CD4-positive, alpha-beta T cell (primary cell): ENCODE measurements at places on chromosomes 5 and 9. TPM values are rescaled to one million over a fixed set of nuclear protein-coding genes. Genes with fewer than 3 reads are reported as not detected.

DNA sequence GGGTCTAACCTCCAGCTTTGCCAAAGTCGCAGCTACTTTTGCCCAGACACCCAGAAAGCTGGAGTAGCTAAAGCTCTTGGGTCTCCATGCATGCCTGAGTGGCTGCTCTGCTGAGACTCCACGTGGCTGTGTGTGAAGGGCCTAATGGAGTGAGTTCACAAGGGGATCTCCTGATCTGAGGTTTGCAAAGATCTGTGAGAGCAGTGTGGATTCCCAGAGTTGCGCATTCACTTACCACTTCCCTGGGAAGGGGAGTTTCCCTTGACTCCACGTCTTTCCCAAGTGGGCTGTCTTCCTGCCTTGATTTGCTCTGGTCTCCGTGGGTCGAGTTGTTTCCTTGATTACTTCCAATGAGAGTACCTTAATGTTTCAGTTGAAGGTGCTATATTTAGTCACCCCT, 17.6 kb upstream of the CDKN2B start:
- H3K27me3 ChIP-seq, result no peaks in the 10 kb centered on the region
- no peaks in the 10 kb centered on the region for H3K4me1 ChIP-seq
- H3K36me3 ChIP-seq, result no peaks in the 10 kb centered on the region
- no peak for DNase-seq

- H3K4me3 ChIP-seq, result peak overlapping the region; percentile 11
- no peaks in the 10 kb centered on the region for H3K27me3 ChIP-seq
- H3K27ac ChIP-seq, result peak overlapping the region; percentile 43
- H3K36me3 ChIP-seq, result no peaks in the 10 kb centered on the region
- peaks cover 62% of the 10 kb centered on the region for H3K4me1 ChIP-seq
Measured at GRCh38 chr5:157603333-157604190, 28.0 kb upstream of the ADAM19 start.

DNA sequence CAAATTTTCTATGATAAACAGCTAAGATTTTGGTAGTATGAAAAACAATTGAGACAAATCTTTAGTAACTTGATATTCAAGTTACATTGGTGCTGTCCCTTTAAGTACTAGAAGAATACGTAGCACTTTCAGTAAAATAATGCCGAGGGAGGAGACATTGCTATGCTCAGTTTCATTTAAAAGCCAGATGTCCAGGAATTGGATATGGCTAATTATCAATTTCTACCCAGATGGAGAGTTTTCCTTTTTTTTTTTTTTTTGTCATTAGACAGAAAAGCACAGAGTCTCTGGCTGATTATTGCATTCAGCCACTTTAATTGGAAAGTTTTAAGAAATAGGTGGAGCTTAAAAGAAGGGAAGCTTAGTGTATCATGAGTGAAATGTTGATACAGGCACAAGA, 40.4 kb upstream of the APC start:
- no peaks in the 10 kb centered on the region for H3K36me3 ChIP-seq
- H3K4me3 ChIP-seq, result no peak overlapping the region
- no peak for DNase-seq
- no peak overlapping the region for H3K27ac ChIP-seq

The OLFML2A gene
- not detected for total RNA-seq

DNA sequence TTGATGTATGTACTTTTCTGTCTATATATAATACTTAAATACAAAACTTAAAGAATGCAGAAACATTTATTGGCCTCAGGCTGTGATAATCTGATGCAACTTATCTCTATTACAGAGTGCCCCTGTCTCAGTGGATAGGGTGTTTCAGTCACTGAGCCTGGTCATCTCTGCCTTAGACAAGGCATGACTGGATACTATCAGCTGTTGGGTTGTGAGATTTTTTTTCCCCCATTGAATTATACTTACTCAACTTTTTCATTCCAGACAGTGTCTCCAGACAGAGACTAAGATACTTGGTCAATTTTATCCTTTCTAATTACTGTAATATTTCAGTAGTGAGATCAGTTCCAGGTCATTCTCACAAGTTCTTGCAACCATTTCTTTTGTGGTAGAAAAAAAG, 26.7 kb downstream of the XRCC4 start:
- no peaks in the 10 kb centered on the region for H3K4me1 ChIP-seq
- no peak overlapping the region for H3K27ac ChIP-seq
- no peak overlapping the region for H3K4me3 ChIP-seq
- H3K36me3 ChIP-seq, result no peaks in the 10 kb centered on the region

The C9 gene
- not detected for total RNA-seq

GRCh38 chr5:44199408-44199807, 189.8 kb downstream of the FGF10 start:
- H3K4me1 ChIP-seq, result no peaks in the 10 kb centered on the region
- H3K27ac ChIP-seq, result no peak overlapping the region
- no peak overlapping the region for H3K4me3 ChIP-seq
- no peaks in the 10 kb centered on the region for H3K36me3 ChIP-seq
- no peak for DNase-seq

- H3K27ac ChIP-seq, result no peak overlapping the region
- no peak for DNase-seq
- H3K4me3 ChIP-seq, result no peak overlapping the region
- H3K4me1 ChIP-seq, result no peaks in the 10 kb centered on the region
- H3K36me3 ChIP-seq, result no peaks in the 10 kb centered on the region
- no peaks in the 10 kb centered on the region for H3K27me3 ChIP-seq
Measured at GRCh38 chr5:82211855-82212572, 66.1 kb downstream of the RPS23 start.

The PCDHB5 gene
- total RNA-seq, result 0.08 TPM

GRCh38 chr5:14506140-14506538, 75.5 kb upstream of the OTULINL start:
- no peak overlapping the region for H3K4me3 ChIP-seq
- DNase-seq, result no peak
- no peaks in the 10 kb centered on the region for H3K27me3 ChIP-seq
- H3K4me1 ChIP-seq, result no peaks in the 10 kb centered on the region
- no peak overlapping the region for H3K27ac ChIP-seq

- H3K27me3 ChIP-seq, result peaks cover 40% of the 10 kb centered on the region
- no peak overlapping the region for H3K27ac ChIP-seq
- H3K36me3 ChIP-seq, result no peaks in the 10 kb centered on the region
- DNase-seq, result no peak
- H3K4me3 ChIP-seq, result peak overlapping the region; percentile 51
Measured at GRCh38 chr5:77851176-77852067, 75.3 kb upstream of the TBCA start.

The PDCD1LG2 gene
- total RNA-seq, result 0.17 TPM

DNA sequence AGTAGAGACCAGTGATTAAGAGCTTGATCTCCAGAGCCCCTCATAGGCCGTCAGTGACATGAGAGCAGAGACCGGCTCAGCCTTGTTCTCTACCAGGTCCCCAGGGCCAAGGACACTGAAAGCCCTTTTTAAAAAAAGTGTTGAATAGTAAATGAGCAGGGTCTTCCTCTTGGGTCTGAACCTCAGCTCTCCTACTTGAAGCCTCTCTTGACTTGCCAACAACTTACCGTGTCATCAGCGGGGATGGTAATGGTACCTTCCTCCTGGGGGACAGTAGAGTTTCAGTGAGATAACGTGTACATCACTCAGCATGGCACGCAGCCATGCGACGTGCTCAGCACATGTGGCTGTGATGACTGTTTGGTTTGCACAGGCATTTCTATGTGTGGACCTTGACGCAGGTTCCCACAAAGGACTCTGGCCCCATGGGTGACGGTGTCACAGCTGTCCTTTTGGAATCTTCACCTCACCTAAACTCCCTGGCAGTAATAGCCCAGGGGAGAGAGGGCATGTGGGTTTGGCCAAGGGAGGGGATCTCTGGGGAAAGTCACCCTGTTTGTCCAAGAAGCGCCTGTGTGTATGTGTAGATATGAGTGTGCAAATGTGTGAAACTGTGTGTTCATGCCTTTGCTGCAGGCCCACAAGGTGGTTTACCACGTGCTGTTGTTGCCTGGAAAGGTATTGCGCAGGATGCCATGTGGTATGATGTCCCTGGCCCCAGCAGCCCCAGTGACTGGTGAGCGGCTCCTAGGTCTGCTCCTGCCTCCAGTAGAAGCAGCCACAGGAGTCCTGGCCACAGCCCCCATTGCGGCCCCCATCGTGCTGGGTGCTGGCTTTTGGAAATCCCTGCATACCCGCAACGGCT, 18.7 kb downstream of the ERGIC1 start:
- H3K27me3 ChIP-seq, result no peaks in the 10 kb centered on the region
- peaks cover 6% of the 10 kb centered on the region for H3K36me3 ChIP-seq
- peaks cover 25% of the 10 kb centered on the region for H3K4me1 ChIP-seq
- H3K27ac ChIP-seq, result no peak overlapping the region
- no peak overlapping the region for H3K4me3 ChIP-seq

The MEGF10 gene
- not detected for total RNA-seq

The DNAH5 gene
- total RNA-seq, result not detected

- H3K4me3 ChIP-seq, result no peak overlapping the region
- H3K27me3 ChIP-seq, result no peaks in the 10 kb centered on the region
- no peaks in the 10 kb centered on the region for H3K4me1 ChIP-seq
Measured at GRCh38 chr5:125311743-125312142, 565.3 kb upstream of the ZNF608 start.

The TMEM171 gene
- not detected for total RNA-seq

- H3K27me3 ChIP-seq, result no peaks in the 10 kb centered on the region
- no peak for DNase-seq
- H3K4me1 ChIP-seq, result no peaks in the 10 kb centered on the region
- no peaks in the 10 kb centered on the region for H3K36me3 ChIP-seq
- H3K27ac ChIP-seq, result no peak overlapping the region
Measured at GRCh38 chr5:158301186-158301585, 442.2 kb upstream of the CLINT1 start.

The PRSS3 gene
- total RNA-seq, result not detected

GRCh38 chr5:98927242-98927988, 1.4 kb downstream of the CHD1 start:
- peak overlapping the region; percentile 97 for H3K4me3 ChIP-seq
- H3K36me3 ChIP-seq, result peaks cover 54% of the 10 kb centered on the region
- H3K4me1 ChIP-seq, result peaks cover 26% of the 10 kb centered on the region
- H3K27ac ChIP-seq, result peak overlapping the region; percentile 96
- peak; percentile 45 for DNase-seq
- no peaks in the 10 kb centered on the region for H3K27me3 ChIP-seq

The NRARP gene
- 0.96 TPM for total RNA-seq

DNA sequence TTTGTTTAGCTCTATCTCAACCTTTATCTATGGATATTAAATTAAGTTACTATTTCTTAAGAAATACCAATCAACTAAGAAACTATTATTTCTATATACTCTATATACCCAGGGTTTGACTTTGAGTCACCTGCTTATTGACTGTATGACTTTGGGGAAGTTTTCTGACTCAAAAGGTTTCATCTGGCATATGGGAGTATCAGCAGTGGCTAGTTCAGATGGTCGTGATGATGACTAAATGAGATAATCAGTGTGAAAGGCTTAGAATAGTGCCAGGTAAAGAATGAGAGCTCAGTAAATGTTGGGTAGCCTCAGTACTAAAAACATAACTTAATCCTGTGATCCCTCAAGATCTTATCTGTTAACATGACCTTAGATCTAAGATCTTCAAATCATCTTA, 179.7 kb upstream of the ISL1 start:
- H3K36me3 ChIP-seq, result no peaks in the 10 kb centered on the region
- no peaks in the 10 kb centered on the region for H3K27me3 ChIP-seq
- no peak for DNase-seq
- H3K4me1 ChIP-seq, result no peaks in the 10 kb centered on the region
- H3K4me3 ChIP-seq, result no peak overlapping the region
- no peak overlapping the region for H3K27ac ChIP-seq

The RNF180 gene
- not detected for total RNA-seq

- H3K4me3 ChIP-seq, result no peak overlapping the region
- no peaks in the 10 kb centered on the region for H3K27me3 ChIP-seq
- H3K27ac ChIP-seq, result no peak overlapping the region
- H3K4me1 ChIP-seq, result no peaks in the 10 kb centered on the region
- DNase-seq, result no peak
Measured at GRCh38 chr9:22040760-22041159, 31.7 kb upstream of the CDKN2B start.

DNA sequence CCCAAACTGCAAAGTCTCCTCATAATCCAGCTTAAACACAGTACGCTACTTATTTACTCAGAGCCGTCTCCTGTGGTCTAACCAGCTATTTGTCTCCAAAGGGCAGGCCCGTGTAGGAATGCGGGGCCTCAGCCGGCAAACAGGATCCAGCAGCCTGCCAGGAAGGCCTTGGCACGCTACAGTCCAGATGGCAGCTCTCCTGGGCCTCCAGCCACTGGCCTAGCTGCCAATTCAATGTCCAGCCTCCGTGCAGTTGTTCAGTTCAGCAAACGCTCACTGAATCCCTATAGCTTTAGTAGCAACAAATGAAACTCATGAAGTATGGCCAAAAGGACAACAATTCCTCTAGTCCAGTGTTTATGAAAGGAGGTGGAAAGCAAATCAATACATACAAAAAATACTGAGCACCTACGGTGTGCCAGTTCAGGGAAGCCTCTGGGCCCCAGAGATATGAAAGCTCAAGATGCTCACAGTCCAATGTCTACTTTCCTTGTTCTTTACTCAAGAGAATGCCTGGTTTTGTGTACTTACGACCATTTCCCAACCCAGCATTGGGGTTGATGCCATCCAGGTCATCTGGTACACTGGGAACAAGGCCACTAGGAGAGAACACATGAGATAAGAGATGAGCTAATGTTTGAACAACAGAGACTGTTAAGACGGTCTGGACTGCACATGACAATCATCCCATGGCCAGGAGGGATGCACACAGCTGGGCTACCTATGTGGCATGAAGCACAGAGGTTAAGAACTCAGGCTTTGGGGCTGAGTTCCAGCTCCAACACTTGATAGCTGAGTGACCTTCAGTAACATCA, 8.3 kb downstream of the CDK5RAP2 start:
- H3K27me3 ChIP-seq, result no peaks in the 10 kb centered on the region
- no peak overlapping the region for H3K27ac ChIP-seq
- DNase-seq, result no peak
- H3K4me1 ChIP-seq, result no peaks in the 10 kb centered on the region
- H3K36me3 ChIP-seq, result peaks cover 44% of the 10 kb centered on the region

DNA sequence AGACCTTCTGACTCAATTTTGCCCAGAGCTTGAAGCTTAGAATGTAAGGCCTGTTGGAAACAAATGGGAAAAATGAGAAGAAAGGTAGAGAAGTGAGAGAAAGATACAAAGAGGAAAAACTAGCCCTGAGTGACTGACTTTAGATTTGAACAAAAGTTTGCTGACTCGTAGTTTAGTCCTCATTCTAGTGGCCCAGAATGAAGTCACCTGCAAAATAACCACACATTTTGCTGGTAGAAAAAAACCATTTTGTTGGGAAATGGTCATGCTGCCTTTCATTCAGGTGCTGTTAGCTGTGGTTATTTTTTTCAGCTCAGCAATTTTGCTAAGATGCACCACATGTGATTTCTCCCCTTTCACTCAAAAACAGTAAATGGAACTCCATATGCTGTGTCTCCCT, 98.9 kb downstream of the MRPS27 start:
- no peaks in the 10 kb centered on the region for H3K4me1 ChIP-seq
- H3K27me3 ChIP-seq, result no peaks in the 10 kb centered on the region
- H3K27ac ChIP-seq, result no peak overlapping the region
- H3K4me3 ChIP-seq, result no peak overlapping the region
- no peak for DNase-seq

The FGF10 gene
- total RNA-seq, result not detected

GRCh38 chr9:128254855-128255759, 20.7 kb downstream of the GOLGA2 start:
- H3K4me3 ChIP-seq, result no peak overlapping the region
- H3K4me1 ChIP-seq, result peaks cover 14% of the 10 kb centered on the region
- no peaks in the 10 kb centered on the region for H3K27me3 ChIP-seq
- peaks cover 36% of the 10 kb centered on the region for H3K36me3 ChIP-seq
- DNase-seq, result peak; percentile 49

GRCh38 chr5:163534492-163535094, 29.2 kb downstream of the MAT2B start:
- H3K27ac ChIP-seq, result no peak overlapping the region
- no peaks in the 10 kb centered on the region for H3K4me1 ChIP-seq
- no peak overlapping the region for H3K4me3 ChIP-seq
- H3K36me3 ChIP-seq, result no peaks in the 10 kb centered on the region
- no peak for DNase-seq

The HRH2 gene
- total RNA-seq, result 2.9 TPM
